Stimulated activated CD8-positive, alpha-beta memory T cell treated with anti-CD3 and anti-CD28 coated beads, Interleukin-7, amount 100 ng/mL, for 1 hour (primary cell): ENCODE measurements at places on chromosomes 7 and 10.

- DNase-seq = no peak
These were observed 1080.9 kb upstream of the C7orf33 start for GRCh38 chr7:147509541-147510200.

- no peak for DNase-seq
These were observed 738.4 kb upstream of the FZD8 start for GRCh38 chr10:36380538-36380937.

GRCh38 chr7:105413887-105414437 lies 25.2 kb upstream of the SRPK2 start:
- DNase-seq = no peak

- DNase-seq = no peak
These were observed 123.8 kb downstream of the SEMA3A start for GRCh38 chr7:84070770-84071169.
